NCI-H510A (cell line): ENCODE measurements at places on chromosomes 12 and 14.

DNA sequence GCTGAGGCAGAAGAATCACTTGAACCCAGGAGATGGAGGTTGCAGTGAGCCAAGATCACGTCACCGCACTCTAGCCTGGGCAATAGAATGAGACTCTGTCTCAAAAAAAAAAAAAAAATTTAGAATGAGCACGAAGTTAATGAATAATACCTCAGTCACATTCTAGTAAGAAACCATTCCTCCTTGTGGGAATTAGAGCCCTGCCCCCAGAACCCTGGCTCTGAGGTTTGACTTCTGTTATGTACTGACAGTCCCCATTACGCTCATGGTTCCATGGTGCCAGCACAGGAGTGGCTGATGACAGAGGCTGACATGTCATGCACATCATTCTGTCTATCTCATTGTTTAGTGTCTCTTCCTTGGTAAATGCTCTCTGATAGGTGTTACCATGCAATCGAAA is 132.6 kb upstream of the FGD4 start:
- DNase-seq = no peak

DNA sequence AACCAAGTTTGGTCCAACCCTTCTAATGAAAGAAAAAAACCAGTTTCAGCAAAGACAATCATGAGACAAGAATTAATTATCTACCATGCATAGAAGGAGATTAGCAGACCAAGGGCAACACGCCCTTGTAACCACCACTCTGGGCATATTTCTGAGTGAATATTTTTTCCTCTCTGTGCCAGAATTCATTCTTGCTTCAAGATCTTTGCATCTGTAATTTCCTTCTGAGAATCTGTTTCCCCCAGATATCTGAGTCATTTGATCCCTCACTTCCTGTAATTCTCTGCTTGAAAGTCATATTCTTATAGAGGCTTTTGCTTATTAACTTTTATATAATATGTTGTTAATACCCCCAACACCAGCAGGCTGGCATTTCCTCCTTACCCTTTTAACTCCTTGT is 243.7 kb downstream of the SLC16A7 start:
- DNase-seq = no peak

DNA sequence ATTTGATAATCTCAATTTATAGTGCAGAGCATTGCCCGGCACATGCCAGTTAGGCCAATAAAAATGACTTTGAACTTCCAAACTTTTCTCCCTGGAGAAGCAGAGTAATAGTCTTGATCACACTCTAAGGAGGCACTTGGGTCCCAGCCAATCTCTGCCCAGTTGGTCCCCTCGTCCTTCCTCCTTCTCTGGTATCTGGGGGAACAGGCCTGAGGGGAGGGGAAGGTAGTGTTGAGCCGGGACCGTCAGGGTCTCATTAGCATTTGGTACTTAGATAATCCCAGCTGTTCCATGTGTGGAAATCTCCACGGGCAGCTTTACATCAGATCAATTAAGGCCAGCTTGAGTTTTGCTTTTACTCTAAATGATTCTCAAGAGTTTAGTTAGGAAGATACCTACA is 70.1 kb downstream of the ZNF641 start:
- DNase-seq = no peak

- no peak for DNase-seq
Measured at GRCh38 chr12:49352351-49352750, 5.7 kb downstream of the DNAJC22 start.

- DNase-seq = no peak
Measured at GRCh38 chr12:47343684-47344567, 264.2 kb upstream of the AMIGO2 start.

DNA sequence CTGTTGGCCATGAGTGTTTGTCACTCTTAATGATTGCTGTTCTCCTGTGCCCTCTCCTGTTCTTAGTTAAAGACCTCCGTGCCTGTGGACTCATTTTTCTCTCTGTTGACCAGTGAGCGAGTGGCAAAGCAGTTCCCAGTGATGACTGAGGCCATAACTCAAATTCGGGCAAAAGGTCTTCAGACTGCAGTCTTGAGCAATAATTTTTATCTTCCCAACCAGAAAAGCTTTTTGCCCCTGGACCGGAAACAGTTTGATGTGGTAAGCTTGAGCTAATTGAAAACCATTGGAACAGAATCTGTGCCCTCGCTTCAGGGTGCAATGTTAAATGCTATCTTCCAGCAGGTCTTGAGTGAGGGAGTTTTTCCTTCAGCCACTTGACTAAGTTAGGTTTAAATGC is 19.8 kb downstream of the ACAD10 start:
- no peak for DNase-seq

- DNase-seq = no peak
Measured at GRCh38 chr14:26888592-26888991, 290.8 kb upstream of the NOVA1 start.

GRCh38 chr14:102849526-102850379 is 72.5 kb downstream of the TRAF3 start:
- DNase-seq = no peak

DNA sequence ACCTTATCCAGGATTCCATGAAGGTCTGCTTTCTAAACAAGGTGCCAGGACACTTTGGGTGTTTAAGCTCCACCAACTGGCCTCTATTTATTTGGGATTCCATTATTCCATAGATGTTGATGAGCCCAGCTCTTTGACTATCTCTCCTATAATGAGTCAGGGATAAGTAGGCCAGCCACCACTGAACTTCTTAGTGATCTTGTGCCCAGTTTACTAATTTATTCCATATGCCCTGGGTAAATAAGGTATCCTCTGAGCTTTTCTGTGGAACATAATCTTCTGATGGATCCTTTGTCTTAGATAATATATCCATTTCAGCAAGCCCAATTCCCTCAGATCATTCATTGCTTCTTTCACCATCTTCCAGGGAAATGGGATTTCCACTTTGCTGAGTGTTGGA is 535.0 kb downstream of the FOXG1 start:
- DNase-seq = no peak

DNA sequence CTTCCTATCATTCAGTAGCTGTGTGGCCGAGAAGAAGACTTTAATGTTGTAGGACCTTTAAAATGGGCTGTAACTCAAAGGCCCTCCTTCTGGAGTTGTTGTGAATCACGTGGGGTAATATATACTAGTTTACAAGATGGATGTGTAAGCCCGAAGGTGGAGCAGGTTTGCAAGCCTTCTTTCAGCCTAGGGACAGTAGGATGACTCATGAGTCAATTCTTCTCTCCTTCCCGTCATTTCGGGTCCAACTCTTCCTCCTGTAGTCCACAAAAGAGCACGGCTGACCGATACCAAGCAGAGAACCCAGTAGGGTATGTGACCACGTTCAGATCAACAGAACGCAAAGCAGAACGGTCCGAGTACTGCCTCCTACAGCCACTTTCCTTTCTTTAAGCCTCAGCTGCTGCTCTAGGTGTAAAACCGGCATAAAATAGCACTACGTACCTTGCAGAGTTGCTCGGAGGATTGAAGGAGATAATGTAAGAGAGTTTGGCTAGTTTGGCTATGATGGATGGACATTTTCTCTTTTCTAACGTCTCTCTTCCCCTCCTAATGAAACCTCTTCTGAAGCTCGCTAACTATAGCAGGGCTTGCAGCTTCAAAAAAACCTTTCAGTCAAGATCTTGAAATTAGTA is 1.3 kb upstream of the RASSF3 start:
- peak; percentile 53 for DNase-seq

DNA sequence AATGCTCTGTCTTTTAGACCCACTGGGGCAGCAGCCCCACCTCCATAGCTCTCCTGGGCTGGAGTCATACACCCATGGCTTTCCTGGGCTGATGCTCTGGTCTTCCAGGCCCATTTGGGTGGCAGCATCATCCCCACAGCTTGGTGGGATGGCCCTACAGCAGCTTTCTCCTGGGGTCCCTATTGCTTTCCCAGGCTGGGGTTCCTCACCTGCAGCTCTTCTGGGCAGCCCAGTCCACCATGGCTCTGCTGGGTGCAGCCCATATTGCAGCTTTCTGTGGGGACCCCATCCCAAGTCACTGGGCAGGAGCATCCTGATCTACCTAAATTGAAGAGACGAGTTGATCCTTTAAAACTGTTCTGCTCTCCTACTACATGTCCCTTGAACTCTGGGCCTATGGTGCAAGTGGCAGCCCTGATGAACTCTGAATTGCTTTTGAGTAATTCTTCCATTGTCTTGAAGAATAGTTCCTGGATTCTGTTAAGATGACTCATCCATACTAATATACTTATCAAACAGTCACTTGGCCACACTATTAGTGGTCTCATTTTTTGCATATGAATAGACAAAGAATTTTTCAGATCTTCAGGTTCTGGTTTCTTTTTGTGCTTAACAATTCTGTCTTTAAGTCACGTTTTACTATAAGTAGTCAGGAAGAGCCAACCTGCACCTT is 390.1 kb downstream of the DPF3 start:
- no peak for DNase-seq

- no peak for DNase-seq
Measured at GRCh38 chr12:84719997-84720396, 192.6 kb downstream of the SLC6A15 start.
